ENCODE measurements at places on chromosomes 16 and 17. TPM values are rescaled to one million over a fixed set of nuclear protein-coding genes. Genes with fewer than 3 reads are reported as not detected.

DNA sequence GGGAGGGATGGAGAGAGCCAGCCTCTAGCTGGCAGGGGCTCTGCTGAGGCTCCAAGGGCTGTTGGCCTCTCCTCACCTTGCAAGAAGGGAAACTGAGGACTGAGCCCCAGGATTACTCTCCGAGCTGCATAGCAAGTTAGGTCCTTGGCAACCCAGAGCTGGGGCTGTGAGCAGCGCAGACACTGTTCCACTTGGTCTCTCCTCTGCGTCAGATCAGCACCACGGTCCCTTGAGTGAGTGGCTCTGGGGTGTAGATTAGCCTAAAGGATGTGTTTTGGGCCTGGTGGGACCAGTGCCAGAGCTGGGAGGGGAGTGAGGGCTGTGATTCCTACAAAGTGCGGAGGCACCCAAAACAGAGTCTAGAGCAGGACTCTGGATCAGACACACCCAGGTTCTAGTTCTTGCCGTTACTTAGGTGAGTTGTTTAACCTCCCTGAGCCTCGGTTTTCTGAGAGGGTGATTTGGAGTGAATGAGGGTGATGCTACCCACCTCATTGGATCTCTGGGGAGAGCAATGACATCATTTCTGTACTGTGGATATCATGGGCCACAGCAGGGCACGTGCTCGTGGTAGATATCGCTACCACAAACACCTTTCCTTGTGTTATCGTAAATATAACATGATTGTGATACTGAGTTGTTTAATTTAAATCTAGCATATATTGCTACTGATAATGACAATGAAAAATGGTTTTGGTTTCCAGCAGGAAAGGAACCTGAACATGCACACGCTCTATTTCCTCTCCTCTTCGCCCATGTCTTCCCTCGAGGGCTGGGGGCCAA, 8.1 kb upstream of the FADS6 start:
- no peak for DNase-seq

The NPIPA3 gene
- polyA plus RNA-seq = 2.2 TPM

The COQ7 gene
- 11.1 TPM for polyA plus RNA-seq

The MEAK7 gene
- polyA plus RNA-seq = 17.9 TPM

The CDK12 gene
- polyA plus RNA-seq = 14.6 TPM

- no peak for DNase-seq
These were observed 670.0 kb downstream of the TOX3 start for GRCh38 chr16:51876934-51877333.

DNA sequence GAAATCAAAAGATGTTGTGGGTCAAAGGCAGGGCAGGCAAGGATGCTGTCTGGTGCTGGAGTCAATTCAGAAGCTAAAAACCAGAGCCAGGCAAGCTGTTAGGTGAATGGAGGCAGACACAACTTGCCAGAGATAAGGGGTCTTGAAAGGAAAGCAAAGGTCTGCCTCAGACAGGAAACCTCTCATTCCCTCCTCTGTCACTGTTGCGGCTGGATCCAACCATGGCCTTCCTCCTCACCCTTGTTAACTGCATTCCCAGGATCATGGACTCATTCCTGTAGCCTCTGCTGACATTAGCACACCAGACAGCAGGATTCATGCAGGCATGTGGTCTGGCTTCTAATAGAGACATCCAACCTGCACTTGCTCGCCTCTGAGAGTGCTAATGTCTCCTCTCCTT, 186.7 kb upstream of the HS3ST3A1 start:
- no peak for DNase-seq

DNA sequence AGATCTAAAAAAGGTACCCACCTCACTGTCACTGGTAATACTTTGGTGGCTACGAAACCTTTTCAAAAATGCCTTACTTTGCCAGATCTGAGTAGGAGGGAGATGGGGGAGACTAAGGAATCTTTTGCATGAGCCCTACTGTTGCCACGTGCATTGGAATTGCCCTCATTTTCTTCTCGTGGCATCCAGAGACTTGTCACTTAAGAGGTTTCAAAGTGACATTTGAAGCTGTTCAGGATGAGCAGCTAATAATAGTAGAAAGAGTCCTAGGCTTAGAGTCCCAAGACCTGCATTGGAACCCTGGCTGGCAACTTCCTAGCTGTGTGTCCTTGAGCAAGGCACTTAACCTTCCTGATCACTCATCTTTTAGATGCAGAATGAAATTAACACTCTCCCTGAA, 43.5 kb downstream of the GPRC5B start:
- DNase-seq = no peak

GRCh38 chr16:23365602-23366240, 63.6 kb downstream of the SCNN1B start:
- DNase-seq = peak; percentile 85

DNA sequence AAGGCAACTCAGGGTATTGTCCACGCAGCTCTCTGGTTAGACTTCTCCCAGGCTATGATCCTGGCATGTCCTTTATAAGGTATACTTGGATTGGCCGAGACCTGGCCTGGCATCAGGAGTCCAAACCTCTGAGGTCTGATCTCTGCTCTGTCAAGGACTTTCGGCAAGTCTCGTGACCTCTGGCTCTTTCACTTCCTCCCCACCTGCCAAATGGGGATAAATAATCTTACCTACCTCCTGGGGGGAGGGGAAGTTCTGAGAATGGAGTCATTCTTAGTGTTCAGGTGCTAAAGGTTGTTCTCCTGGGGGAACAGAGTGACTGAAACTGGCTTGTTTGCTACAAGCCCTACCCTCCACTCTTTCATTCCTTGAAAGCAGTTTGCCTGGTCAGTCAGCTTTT, 7.6 kb downstream of the ATXN1L start:
- DNase-seq = no peak

The CD7 gene
- polyA plus RNA-seq = not detected

- DNase-seq = no peak
These were observed 105.0 kb upstream of the MON1B start for GRCh38 chr16:77085981-77086380.

The ITGB4 gene
- 6.7 TPM for polyA plus RNA-seq

The MMP28 gene
- polyA plus RNA-seq = 7.1 TPM

The ACSM2A gene
- 0.03 TPM for polyA plus RNA-seq

DNA sequence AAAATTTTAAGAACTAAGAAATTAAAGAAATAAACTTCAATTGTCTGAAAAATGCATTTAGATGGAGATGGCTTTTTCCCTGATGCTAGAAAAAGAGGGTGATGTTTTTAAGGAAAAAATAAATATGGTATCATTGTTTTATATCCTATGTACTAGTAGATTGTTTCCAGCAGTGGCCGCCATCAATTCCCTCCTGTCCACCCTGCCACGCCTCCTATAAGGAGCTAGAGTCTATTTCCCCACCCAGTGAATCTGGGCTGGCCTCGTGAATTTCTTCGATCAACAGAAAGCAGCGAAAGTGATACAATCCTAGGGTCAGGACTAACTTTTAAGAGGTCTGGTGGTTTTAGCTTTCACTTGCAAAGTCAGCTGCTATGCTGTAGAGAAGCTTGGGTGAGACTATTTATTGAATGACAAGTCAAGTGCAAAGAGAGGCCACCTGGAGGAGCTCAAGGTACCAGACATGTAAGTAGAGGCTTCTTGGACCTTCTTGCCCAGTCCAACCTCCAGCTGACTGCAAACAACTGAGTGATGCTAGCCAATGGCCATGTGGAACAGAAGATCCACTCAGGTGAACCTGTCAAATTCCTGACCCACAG, 80.9 kb upstream of the MTMR4 start:
- DNase-seq = no peak

DNA sequence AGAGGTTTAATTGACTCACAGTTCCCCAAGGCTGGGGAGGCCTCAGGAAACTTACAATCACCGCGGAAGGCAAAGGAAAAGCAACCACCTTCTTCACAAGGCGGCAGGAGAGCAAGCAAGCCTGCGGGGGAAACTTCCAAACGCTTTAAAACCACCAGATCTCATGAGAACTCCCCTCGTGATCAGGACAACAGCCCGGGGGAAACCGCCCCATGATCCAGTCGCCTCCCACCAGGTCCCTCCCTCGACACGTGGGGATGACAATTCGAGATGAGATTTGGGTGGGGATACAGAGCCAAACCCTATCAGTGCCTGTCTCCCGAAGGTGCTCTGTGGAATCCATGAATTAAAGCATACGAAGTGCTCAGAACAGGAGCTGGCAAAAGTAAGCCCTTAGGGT, 43.9 kb upstream of the ABR start:
- no peak for DNase-seq

DNA sequence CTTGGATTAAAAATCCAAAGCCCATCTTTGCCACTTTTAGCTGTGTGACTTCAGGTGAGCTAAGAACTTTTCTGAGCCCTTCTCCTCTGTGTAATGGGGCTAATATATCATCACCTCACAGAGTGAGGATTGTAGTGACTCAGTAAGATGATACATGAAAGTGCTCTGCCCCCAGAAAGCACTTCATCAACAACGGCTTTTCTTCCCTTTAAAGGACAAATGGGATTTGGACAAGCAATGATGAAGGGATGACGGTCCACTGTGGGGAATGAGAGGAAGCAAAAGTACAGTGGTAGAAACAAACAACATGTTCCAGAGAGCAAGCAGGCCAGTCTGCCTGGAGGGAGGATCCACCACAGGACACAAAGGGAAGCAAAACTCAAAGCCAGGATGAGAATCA, 14.3 kb upstream of the TMED6 start:
- no peak for DNase-seq

GRCh38 chr17:8674344-8675305, 44.1 kb upstream of the MYH10 start:
- DNase-seq = peak; percentile 80

DNA sequence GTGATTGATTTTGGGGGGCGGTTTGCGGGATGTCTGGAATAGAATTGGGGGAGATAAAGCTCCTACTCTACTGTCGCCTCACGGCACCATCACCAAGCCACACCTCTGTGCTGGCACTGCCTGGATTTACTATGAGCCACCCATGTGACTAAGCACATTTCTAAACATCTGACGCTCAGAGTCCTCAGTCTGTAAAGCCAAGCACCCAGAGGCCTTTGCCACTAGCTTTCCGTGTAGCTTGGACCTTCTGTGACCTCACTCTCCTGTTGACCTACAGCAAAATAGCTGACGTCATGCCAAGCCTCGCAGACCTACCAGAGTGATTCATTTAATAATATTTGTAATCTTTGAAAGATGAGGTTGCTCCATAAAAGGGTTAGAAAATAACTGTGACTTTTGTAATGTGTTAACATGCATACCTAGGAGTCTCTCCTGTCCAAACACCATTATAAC, 38.5 kb upstream of the MYOCD start:
- DNase-seq = no peak

The KIAA0753 gene
- 3.7 TPM for polyA plus RNA-seq

The FAAP100 gene
- 40.4 TPM for polyA plus RNA-seq

- DNase-seq = no peak
These were observed 72.8 kb upstream of the C16orf82 start for GRCh38 chr16:26993963-26994362.

- no peak for DNase-seq
These were observed 25.1 kb upstream of the ASIC2 start for GRCh38 chr17:33318241-33318640.

DNA sequence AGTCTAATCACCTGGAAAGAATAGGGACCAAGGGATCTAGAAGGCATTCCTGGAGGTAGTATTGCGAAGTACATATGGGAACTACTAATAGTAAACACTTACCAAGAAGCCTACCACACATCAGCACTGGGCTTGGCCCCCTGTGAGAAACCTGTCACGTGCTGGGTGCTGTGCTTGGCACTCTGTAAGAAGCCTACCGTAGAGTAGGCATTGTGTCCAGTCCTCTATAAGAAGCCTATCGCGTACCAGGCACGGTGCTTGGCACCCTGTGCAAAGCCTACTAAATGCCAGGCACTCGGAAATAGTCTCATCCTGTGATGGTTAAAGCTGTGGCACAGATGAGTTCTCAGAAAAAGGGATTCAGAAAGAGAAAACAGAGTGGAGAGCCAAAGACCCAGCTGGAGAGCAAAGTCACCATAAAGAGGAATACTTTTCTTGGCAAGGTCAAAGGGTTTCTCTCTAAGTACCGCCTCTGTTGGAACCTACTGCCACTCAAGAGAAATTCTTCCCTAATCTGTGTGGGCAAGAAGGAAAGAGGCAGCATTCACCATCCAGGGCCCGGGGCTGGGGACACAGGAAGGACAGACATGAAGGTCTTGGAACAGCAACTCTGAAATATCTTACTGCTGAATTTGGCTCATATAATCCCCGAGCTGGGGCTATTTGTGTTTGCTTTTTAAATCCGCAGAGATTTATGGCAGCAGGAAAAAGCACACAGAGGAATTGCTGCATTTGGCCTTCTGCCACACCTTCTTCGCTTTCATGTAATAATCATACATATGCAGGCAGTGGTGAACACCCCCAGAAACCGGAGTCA, 81.8 kb downstream of the VAT1L start:
- peak; percentile 24 for DNase-seq

DNA sequence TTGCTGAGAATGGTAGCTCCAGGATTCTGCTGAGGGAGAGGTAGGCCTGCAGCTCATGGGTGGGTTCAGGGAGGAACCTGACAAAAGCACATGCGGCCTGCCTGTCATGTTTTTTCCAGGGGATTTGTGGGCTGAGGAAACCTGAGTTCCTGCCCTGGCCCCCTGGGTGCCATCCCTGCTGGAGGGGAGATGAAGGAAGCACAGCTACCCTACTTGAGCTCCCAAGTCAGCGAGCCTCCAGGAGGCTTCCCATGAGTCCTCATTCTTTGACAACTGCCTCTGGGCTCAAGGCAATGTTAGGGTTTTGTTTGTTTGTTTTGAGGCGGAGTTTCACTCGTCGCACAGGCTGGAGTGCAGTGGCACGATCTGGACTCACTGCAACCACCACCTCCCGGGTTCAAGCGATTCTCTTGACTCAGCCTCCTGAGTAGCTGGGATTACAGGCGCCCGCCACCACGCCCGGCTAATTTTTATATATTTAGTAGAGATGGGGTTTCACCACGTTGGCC, 12.1 kb upstream of the FLYWCH1 start:
- DNase-seq = no peak

- peak; percentile 41 for DNase-seq
These were observed 6.7 kb downstream of the BAHCC1 start for GRCh38 chr17:81401723-81402529.

The UNC45B gene
- not detected for polyA plus RNA-seq

GRCh38 chr16:51287121-51287755, 136.2 kb upstream of the SALL1 start:
- DNase-seq = no peak

GRCh38 chr16:27475561-27475960, 73.6 kb downstream of the IL21R start:
- DNase-seq = peak; percentile 74

The TEX19 gene
- 0.05 TPM for polyA plus RNA-seq

The CLEC3A gene
- not detected for polyA plus RNA-seq

The CCT6B gene
- polyA plus RNA-seq = 0.37 TPM

- peak; percentile 55 for DNase-seq
These were observed 12.5 kb downstream of the TOM1L2 start for GRCh38 chr17:17959520-17960361.

The EXOC3L1 gene
- 10.2 TPM for polyA plus RNA-seq

DNA sequence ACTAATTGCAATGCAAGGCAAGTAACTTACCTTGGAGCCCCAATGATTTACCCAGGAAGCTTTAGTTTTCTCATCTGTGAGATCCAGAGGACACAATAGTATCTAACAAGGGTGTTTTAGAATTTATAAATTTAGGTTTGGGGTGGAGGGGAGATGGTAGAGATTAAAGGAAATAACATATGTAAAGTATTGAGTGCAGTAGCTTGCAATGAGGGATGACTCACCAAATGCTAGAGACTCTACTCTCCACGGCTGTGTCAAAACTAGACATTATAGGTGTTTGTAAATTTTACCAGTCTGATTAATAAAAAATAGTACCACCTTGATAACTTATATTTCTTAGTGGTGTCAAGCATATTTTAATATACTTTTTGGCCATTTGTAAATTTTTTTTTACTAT, 3.7 kb upstream of the ABCA9 start:
- DNase-seq = no peak

The TTYH2 gene
- polyA plus RNA-seq = 2.0 TPM

The PRKCB gene
- not detected for polyA plus RNA-seq
